ENCODE measurements at places on chromosomes 6 and 20. TPM values are rescaled to one million over a fixed set of nuclear protein-coding genes. Genes with fewer than 3 reads are reported as not detected.

- peak; percentile 16 for DNase-seq
These were observed 116.4 kb downstream of the MYLK4 start for GRCh38 chr6:2634139-2634964.

- no peak for DNase-seq
These were observed 229.7 kb downstream of the PTPRT start for GRCh38 chr20:42959996-42960395.

Gene CCN6
- 1.4 TPM for total RNA-seq

- no peak for DNase-seq
These were observed 31.9 kb downstream of the NTSR1 start for GRCh38 chr20:62740286-62741141.

- DNase-seq, result no peak
These were observed 18.5 kb downstream of the NSFL1C start for GRCh38 chr20:1448081-1448620.

DNA sequence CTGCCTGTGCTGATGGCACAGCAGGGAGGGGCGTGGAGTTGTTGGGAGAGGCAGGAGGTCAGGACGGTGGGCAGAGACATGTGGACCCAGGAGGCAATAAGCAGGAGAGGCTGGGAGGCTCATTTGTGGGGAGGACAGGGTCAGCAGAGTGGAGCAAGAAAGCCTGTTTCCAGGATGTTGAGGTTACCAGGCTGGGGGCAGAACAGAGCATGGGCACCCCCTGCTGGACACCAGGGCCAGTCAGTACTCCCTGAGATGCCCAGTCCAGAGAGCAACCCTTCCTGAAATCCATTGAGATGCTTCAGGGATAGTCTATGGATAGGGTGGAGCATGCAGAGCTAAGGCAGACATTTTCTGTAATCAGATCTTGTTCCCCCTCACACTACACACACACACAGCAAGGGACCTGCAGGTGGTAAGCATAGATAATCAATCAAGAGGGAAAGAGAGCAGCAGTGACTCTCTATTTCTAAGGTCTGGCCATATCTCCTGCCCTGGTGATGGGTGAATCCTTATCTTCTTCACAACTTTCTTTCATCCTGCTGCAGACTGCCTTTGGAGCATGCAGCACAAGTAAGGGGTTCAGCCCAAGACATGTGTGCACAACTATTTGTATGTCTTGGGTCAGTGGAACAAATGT is 41.7 kb downstream of the MOCS1 start:
- DNase-seq, result no peak

DNA sequence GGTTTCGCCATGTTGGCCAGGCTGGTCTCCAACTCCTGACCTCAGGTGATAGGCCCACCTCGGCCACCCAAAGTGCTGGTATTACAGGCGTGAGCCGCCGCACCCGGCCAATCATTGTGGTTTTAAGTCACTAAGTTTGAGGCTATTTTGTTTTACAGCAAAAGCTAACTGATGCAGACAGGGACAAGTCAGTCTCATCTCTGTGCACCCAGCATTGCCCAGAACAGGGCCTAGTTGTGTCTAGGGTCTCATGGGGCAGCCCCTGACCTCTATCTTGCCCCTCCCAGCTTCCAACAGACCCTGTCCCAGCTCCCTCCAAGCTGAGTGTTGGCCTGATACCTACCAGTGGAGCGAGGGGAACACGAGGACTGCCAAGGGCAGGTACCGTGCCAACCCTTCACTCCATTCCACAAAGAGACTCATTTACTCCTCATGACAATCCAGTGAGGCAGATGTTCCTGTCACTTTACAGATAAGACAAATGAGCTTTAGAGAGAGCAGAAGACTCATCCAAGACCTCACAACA is 8.9 kb upstream of the RBCK1 start:
- DNase-seq, result no peak

DNA sequence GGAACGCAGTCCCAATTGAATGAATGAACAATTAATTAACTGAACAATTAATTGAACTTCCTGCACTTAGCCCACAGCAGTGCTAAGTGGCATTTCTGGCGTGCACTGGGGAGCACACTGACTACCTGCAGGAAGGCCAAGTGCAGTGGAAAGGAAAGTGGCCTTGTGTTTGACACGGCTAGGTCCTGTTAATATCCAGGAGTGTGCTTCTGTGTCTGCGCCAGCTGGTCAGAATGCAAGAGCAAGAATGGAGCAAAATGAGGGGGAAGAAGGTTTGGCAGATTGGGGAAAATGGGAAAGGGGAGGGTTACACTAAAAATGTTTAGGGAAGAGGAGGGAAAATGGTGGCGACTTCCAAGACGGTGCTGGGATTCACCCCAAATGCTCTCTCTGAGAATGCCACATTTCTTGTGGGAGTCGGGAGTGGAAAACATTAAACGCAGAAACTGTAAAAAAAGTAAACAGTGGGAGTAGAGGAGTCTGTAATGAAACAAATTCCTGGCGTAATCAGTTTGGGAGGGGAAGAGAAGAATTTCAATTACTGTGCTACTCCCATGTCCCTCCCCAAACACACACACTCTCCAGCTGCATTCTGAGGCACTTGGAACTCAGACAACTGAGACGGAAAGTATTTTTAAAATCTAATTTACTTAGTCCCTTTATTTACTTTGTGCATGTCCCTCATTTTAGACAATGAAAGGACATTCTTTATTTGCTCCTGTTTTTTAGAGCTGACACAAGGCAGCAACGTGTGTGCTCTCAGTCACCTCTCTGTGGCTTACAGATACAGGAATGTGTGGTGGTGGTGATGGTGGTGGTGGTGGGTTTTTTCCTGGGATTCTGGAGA is 64.1 kb downstream of the CLIC5 start:
- DNase-seq, result no peak

GRCh38 chr6:52547647-52548352 is 29.1 kb downstream of the TRAM2 start:
- no peak for DNase-seq

Gene FUCA2
- 70.4 TPM for total RNA-seq

DNA sequence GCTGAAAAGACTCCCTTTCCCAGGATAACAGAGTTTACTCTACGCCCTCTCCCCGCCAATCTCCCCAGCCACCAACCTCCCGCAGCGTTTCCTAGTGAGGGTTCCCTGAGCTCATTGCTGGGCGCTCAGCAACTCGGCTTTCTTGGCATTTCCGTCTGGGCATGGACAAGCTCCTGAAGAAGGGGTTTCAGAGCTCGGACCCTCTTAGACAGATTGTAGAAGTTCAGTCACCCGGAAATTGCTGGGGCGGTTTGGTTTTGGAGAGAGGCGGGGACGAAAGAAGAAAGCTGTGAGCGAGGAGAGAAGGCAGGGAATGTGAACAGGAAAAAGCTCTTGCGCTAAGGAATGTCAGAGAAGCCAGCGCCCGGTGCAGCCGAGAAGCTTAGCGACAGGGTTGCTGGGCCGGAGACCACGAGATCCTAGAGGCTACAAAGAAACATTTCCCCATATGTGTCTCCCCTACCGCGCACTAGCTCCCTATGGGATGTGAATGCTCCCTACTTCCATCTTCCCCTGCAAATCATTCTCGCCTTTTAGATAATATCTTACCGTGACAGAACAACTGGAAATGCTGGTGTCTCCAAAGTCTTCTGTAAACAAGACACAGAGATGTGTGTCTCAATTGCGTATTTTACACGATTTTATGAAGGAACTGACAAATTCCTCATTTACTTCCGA is 15.8 kb downstream of the POM121L2 start:
- DNase-seq, result no peak

DNA sequence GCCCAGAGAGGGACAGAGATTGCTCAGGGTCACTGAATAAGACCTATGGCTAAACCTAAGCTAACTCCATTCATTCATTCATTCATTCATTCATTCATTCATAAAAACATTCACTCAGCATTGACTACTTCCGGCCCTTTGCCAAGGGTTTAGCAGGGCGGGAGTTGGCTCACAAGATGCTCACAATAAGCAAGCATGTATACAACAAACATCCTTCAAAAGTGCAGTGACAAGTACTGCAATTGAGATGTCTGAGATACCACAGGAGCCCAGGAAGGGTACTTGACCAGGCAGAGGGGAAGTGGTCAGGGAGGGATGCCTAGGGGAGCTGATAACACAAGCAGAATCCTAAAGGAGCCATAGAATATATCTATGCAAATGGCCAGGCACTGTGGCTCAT is 18.2 kb upstream of the KIAA1755 start:
- DNase-seq, result no peak

Gene TSBP1
- total RNA-seq, result not detected

Gene JAG1
- total RNA-seq, result 26.3 TPM

- peak; percentile 88 for DNase-seq
These were observed 38.6 kb downstream of the KIAA0408 start for GRCh38 chr6:127420556-127420955.

DNA sequence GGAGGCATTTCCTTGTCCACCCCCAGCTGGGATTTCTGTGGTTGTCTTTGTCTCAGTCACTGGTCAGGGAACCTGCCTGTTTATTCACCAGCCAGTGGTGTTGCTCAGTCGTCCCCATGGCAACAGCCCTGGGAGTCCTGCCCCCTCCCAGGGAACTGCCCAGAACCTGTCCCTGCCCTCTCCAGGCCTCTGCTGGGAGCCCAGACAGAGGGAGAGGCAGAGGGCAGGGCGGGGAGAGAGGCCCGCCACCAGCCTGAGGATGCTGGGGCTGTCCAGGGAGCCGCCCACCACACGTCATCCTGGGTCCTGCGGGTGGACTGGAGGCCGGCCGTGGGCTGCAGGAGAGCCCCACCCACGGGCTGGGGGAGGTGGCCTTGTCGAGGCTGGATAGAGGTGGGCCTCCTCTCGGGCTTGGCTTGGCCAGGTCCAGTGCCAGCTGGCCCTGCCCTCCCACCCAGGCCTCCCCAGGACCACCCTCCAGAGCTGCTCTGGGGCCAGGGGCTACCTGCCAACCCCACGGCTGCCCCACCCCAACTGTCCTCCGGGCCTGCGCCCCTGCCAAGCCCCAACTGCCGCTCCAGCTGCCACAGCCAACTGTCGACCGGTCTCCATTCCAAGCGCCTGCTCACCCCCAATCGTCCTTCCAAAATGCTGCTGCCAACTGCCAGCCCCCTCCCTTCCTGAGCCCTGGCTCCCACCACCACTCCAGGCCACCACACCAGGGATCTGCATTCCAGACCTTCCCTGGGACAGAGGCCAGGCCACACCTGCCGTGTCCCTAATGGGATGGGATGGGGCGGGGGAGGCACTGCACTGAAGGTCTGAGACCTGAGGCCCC is 4.2 kb upstream of the ZBTB46 start:
- peak; percentile 49 for DNase-seq

DNA sequence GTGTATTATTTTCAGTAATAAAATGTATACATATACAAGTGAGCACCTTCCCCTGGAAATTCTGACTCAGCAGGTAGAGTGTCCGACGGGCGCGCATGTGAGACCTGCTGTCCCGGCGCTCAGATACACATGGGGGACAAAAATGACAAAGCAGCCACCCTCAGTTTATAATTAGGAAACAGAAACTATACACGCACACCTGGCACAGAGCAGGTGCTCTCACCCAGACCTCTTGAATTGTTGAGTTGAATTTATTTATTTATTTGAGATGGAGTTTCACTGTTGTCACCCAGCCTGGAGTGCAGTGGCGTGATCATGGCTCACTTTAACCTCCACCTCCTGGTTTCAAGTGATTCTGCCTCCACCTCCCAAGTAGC is 180.4 kb downstream of the ZDHHC14 start:
- DNase-seq, result no peak

Gene RHAG
- not detected for total RNA-seq

DNA sequence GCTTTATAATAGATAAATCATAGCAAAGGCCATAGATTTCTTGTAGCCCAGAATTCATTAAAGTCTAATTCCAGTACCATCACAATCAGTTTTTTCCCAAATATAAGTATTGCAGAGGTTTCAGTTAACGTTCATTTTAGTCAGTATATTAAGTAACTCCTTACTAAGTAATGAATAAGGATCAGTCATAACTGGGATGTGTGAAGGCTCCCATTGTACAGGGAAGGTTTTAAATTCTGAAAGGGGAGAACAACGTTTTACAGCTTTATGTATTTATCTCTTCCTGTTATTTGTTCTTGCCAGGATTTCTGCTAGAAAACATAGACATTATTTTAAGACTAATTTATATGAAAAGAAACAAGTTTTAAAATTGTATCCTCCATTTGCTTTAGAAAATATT is 215.5 kb upstream of the LAMP5 start:
- no peak for DNase-seq

All from epithelial cell of proximal tubule (primary cell).